Activated CD4-positive, alpha-beta memory T cell treated with anti-CD3 and anti-CD28 coated beads, Interleukin-2, amount 10 ng/mL, durations not matched to agents 7 days and 5 days (primary cell): ENCODE measurements at places on chromosomes 7 and 10. TPM values are rescaled to one million over a fixed set of nuclear protein-coding genes. Genes with fewer than 3 reads are reported as not detected.

- H3K4me1 ChIP-seq = no peaks in the 10 kb centered on the region
- no peaks in the 10 kb centered on the region for H3K27me3 ChIP-seq
- no peak for DNase-seq
- no peak overlapping the region for H3K4me3 ChIP-seq
Observed at GRCh38 chr7:53252539-53252938, 217.1 kb downstream of the POM121L12 start.

DNA sequence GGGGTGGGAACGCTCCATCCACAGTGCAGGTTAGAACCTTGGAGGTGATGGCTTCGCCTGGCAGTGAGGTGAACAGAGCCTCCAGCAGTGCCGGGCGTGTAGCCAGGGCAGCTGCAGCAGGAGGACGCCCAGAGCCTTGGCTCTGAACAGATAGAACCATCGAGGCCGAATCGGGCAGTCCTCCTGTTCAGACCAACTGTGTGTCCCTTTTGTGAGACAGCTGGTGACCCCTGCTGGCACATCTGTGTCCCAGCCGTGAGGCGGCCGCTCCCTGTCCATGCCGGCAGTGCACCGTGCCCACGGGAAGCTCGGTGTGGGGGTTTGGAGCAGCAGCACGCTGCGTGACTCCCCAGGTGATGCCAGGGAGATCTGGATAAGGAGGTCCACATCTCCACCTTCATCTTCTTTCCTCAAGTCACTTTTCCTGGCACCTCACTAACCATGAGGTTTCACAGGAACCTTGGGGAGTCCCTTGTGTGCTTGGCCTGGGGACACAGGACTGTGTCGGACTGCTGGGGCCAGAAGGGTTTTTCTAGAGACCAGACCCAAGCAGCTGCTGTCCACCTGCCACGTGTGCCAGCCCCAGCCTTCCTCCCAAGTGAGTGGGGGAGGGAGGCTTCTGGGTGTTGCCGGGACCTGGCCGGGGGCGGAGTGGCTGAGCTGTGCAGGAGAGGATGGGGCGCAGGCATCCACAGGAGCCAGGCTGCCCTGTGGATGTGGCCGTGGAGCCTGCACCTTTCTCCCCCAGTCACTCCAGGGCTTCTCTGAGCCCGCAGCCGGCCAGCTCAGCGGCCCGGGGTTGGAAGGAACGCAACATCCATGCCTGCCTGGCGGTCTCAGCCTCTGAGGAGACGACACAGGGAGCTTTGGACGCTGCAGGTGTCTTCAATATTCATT lies 69.4 kb downstream of the DNAJB6 start:
- no peak overlapping the region for H3K27ac ChIP-seq
- H3K4me3 ChIP-seq = no peak overlapping the region
- H3K27me3 ChIP-seq = no peaks in the 10 kb centered on the region
- no peak for DNase-seq

- peak overlapping the region; percentile 16 for H3K27ac ChIP-seq
- no peaks in the 10 kb centered on the region for H3K27me3 ChIP-seq
- peaks cover 50% of the 10 kb centered on the region for H3K4me1 ChIP-seq
- DNase-seq = no peak
- H3K4me3 ChIP-seq = no peak overlapping the region
Observed at GRCh38 chr7:100567031-100567730, 6.5 kb downstream of the SAP25 start.

- H3K27ac ChIP-seq = no peak overlapping the region
- H3K4me1 ChIP-seq = no peaks in the 10 kb centered on the region
- no peak overlapping the region for H3K4me3 ChIP-seq
- no peaks in the 10 kb centered on the region for H3K27me3 ChIP-seq
Observed at GRCh38 chr7:82050792-82051191, 280.9 kb upstream of the HGF start.

DNA sequence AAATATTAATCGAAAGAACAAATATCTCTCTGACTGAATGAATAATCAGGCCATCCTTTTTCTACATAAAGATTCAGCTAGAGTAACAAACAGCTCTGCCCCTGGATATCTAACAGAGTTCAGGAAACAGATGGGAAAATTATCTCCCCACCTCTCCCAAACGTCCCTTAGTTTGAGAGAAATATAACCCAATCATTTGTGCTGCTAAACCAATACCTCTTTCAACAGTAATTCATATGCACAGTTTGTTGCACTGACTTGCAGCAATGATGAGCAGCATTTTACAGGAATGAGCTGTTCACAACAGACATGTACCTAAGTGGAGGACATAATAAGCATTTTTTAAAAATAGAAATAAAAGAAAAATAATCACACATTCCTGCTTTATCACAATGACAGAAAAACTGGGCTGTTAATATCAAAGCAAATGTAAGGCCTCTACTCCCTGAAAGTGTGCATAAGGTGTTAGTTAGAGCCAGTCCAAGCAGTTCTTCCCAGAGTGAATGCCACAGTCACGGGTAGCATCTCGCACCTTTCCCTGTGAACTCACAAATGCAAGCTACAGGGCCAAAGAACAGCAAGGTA lies 2.3 kb downstream of the CREB3L2 start:
- peaks cover 49% of the 10 kb centered on the region for H3K4me1 ChIP-seq
- H3K27ac ChIP-seq = no peak overlapping the region
- peaks cover 26% of the 10 kb centered on the region for H3K36me3 ChIP-seq
- no peaks in the 10 kb centered on the region for H3K27me3 ChIP-seq

GRCh38 chr10:35391153-35391953 lies 55.0 kb downstream of the CCNY start:
- H3K4me1 ChIP-seq = peaks cover 5% of the 10 kb centered on the region
- no peak overlapping the region for H3K27ac ChIP-seq
- DNase-seq = no peak
- H3K36me3 ChIP-seq = peaks cover 14% of the 10 kb centered on the region

GRCh38 chr10:129114588-129114987 lies 352.5 kb upstream of the MGMT start:
- H3K27ac ChIP-seq = no peak overlapping the region
- no peak overlapping the region for H3K4me3 ChIP-seq
- no peaks in the 10 kb centered on the region for H3K27me3 ChIP-seq
- no peaks in the 10 kb centered on the region for H3K36me3 ChIP-seq

- DNase-seq = no peak
- H3K36me3 ChIP-seq = peaks cover 13% of the 10 kb centered on the region
- no peak overlapping the region for H3K27ac ChIP-seq
- H3K4me3 ChIP-seq = no peak overlapping the region
- peaks cover 46% of the 10 kb centered on the region for H3K4me1 ChIP-seq
- H3K27me3 ChIP-seq = no peaks in the 10 kb centered on the region
Observed at GRCh38 chr7:55552320-55553023, 19.8 kb downstream of the VOPP1 start.

GRCh38 chr7:133572843-133573242 lies 320.0 kb downstream of the EXOC4 start:
- no peaks in the 10 kb centered on the region for H3K4me1 ChIP-seq
- no peak overlapping the region for H3K27ac ChIP-seq
- H3K4me3 ChIP-seq = no peak overlapping the region
- no peak for DNase-seq
- no peaks in the 10 kb centered on the region for H3K27me3 ChIP-seq

DNA sequence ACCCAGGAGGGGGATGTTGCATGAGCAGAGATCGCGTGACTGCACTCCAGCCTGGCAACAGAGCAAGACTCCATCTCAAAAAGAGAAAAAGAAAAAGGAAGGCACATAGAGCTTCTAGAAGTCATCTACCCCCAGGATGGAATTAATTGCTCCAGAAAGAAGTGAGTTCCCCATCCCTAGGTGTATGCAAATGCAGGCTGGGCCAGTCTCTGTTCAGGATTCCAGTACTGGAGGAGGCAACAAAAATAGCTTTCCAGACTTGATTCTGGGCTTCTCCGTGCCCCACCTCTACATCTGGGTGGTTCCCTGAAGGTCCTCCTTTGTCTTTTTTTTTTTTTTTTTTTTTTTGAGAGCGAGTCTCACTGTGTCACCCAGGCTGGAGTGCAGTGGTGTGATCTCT lies 28.6 kb downstream of the CASTOR2 start:
- no peaks in the 10 kb centered on the region for H3K36me3 ChIP-seq
- H3K27ac ChIP-seq = no peak overlapping the region
- H3K27me3 ChIP-seq = no peaks in the 10 kb centered on the region
- no peak overlapping the region for H3K4me3 ChIP-seq

GRCh38 chr10:84424731-84425167 lies 96.4 kb downstream of the CCSER2 start:
- no peak for DNase-seq
- H3K27me3 ChIP-seq = no peaks in the 10 kb centered on the region
- H3K27ac ChIP-seq = peak overlapping the region; percentile 47
- H3K36me3 ChIP-seq = peaks cover 49% of the 10 kb centered on the region
- H3K4me3 ChIP-seq = no peak overlapping the region

- no peaks in the 10 kb centered on the region for H3K4me1 ChIP-seq
- DNase-seq = no peak
- no peak overlapping the region for H3K4me3 ChIP-seq
- H3K36me3 ChIP-seq = no peaks in the 10 kb centered on the region
- no peak overlapping the region for H3K27ac ChIP-seq
Observed at GRCh38 chr7:103821092-103821491, 168.4 kb downstream of the RELN start.

DNA sequence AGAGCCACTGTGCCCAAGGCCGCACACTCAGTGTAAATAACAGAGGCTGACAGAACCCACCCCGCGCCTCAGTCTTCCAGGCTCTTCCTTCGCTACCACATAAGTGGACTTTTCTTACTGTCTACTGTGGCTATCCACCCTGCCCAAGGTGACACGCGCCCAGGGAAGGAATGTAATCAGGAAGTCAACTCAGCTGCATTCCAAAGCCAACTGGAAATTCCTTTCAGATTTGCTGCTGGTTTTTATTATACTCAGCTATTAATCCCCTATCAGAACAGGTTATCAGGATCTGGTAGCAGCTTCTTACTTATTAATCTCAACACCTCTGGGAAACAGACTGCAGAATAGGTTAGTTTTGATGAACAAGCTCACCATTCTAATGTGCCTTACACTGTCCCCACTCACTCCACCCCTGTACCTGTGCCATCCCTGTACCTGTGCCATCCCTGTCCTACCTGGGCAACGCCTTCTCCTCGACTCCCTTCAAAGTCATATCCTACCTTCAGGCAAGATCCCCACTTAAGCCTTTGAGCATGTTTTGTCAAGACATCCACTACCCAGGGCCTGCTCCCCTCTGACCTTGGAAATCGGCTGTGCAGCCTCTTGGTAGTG lies 90.7 kb downstream of the NHLRC2 start:
- no peak for DNase-seq
- no peak overlapping the region for H3K4me3 ChIP-seq
- H3K4me1 ChIP-seq = peaks cover 16% of the 10 kb centered on the region
- H3K27ac ChIP-seq = no peak overlapping the region

- H3K27ac ChIP-seq = no peak overlapping the region
- no peaks in the 10 kb centered on the region for H3K36me3 ChIP-seq
- no peak overlapping the region for H3K4me3 ChIP-seq
- H3K27me3 ChIP-seq = peaks cover 17% of the 10 kb centered on the region
- H3K4me1 ChIP-seq = no peaks in the 10 kb centered on the region
- DNase-seq = no peak
Observed at GRCh38 chr10:4557469-4557868, 268.5 kb upstream of the AKR1E2 start.

Gene PCDH15
- total RNA-seq = not detected

Gene CALN1
- not detected for total RNA-seq

Gene DLX5
- not detected for total RNA-seq

Gene ZNF107
- 20.0 TPM for total RNA-seq

Gene PNLIPRP1
- not detected for total RNA-seq
